ENCODE measurements at places on chromosomes 13 and 19.

- DNase-seq, result no peak
- H3K4me1 ChIP-seq, result no peaks in the 10 kb centered on the region
- no peaks in the 10 kb centered on the region for H3K36me3 ChIP-seq
- no peak overlapping the region for H3K27ac ChIP-seq
- no peaks in the 10 kb centered on the region for H3K27me3 ChIP-seq
Measured at GRCh38 chr13:77737583-77738200, 40.2 kb downstream of the SLAIN1 start.

GRCh38 chr19:11130824-11131455 is 24.6 kb downstream of the SPC24 start:
- peaks cover 4% of the 10 kb centered on the region for H3K4me1 ChIP-seq
- no peak for DNase-seq
- H3K4me3 ChIP-seq, result no peak overlapping the region
- H3K27me3 ChIP-seq, result no peaks in the 10 kb centered on the region

DNA sequence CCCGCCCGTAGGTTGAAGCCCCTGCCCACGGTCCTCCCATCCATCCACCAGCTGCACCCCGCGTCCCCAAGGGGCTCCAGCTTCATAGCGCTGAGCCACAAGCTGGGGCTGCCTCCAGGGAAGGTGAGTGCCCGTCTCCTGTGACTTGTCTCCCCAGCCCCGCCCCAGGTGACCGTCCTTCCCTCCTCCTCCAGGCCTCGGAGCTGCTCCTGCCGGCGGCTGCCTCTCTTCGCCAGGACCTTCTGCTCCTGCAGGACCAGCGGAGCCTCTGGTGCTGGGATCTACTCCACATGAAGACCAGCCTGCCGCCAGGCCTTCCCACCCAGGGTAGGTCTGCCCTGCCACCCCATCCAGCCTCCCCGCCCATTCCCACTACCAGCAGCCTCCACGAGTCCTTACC is 7.5 kb downstream of the HAUS5 start:
- no peak for DNase-seq
- H3K4me3 ChIP-seq, result no peak overlapping the region
- no peaks in the 10 kb centered on the region for H3K27me3 ChIP-seq
- H3K27ac ChIP-seq, result no peak overlapping the region
- H3K4me1 ChIP-seq, result no peaks in the 10 kb centered on the region

DNA sequence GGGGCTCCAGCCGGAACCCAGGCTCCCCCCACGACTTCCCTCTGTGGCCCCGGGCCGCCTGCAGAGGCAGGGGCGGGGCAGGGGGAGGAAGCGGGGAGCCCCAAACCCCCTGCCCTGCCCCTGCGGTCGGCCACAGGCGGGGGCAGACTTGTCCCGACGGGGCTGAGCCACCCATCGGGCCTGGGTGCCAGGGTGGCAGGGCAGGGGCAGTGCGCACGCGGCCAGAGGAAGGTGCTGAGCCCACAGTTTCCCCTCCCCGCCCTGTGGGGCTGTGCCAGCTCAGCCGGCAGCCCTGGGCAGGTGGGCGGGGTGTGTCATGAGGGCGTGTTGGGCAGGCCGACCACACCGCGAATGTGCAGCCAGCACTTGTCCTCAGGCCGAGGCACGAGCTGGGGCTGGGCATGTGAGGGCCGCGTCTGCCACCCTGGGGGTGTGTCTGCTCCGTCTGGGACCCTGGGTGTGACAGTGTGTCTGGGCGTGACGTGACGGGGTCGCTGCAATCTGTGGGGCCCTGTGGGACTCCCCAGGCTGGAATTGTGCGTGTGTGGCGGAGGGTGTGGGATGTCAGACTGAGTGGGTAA is 17.7 kb downstream of the CCDC97 start:
- H3K36me3 ChIP-seq, result no peaks in the 10 kb centered on the region
- no peak for DNase-seq
- H3K4me1 ChIP-seq, result peaks cover 64% of the 10 kb centered on the region
- H3K27ac ChIP-seq, result peak overlapping the region; percentile 95
- H3K27me3 ChIP-seq, result no peaks in the 10 kb centered on the region
- H3K4me3 ChIP-seq, result peak overlapping the region; percentile 28

DNA sequence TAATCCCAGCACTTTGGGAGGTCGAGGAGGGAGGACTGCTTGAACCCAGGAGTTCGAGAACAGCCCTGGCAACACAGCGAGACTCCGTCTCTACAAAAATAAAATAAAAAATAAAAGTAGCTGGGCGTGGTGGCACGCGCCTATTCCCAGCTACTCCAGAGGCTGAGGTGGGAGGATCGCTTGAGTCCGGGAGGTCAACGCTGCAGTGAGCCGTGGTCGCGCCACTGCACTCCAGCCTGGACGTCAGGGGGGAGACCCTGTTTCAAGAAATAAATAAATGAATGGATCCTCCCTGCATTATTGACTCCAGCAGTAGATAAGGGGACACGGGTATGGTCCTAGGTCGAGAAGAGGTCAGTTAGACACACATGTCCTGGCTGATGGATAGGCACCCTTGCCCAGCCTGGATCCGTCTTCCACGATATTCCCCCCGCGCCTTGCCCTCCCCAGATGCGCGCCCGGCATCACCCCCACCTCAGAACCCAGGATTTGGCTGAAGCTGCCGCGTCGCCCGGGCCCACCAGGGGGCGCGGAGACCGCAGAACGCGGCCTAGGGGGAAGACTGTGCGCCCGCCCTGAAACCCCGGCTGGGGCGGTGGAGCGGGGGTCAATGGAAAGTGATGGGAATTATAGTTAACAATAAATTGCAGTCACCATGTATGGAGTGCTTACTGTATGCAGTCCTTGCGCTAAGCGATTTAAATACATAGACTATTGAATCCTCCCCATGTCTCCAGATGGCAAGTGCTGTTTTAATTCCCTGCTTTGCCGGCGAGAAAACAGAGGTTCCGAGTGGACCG is 2.1 kb upstream of the HOOK2 start:
- no peaks in the 10 kb centered on the region for H3K36me3 ChIP-seq
- no peak for DNase-seq
- H3K27ac ChIP-seq, result peak overlapping the region; percentile 94
- peaks cover 45% of the 10 kb centered on the region for H3K4me1 ChIP-seq

- H3K4me3 ChIP-seq, result no peak overlapping the region
- H3K36me3 ChIP-seq, result no peaks in the 10 kb centered on the region
- H3K4me1 ChIP-seq, result no peaks in the 10 kb centered on the region
- no peaks in the 10 kb centered on the region for H3K27me3 ChIP-seq
Measured at GRCh38 chr13:68009546-68009945, 779.4 kb upstream of the PCDH9 start.

GRCh38 chr13:113456116-113456702 is 2.9 kb upstream of the ADPRHL1 start:
- H3K27me3 ChIP-seq, result no peaks in the 10 kb centered on the region
- DNase-seq, result no peak
- no peak overlapping the region for H3K27ac ChIP-seq
- H3K36me3 ChIP-seq, result no peaks in the 10 kb centered on the region

DNA sequence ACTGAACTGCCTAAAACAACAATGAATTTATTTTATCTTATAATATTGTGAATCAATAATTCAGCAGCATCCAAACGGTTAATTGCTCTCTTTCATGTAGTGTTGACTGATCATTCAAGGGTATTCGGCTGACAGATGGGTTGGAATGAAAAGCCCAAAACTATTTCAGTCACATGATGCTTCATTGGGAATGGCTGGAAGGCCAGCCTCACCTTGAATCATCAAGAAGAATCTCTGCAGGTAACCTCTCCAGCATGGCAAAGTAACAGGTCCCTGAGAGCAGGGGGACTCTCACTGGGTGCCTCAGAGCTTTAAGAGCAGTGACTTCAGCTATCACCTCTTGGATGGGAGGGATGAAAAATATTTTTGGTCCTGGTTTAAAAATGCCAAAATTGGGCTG is 1395.7 kb downstream of the OLFM4 start:
- H3K36me3 ChIP-seq, result no peaks in the 10 kb centered on the region
- no peak overlapping the region for H3K4me3 ChIP-seq
- H3K4me1 ChIP-seq, result no peaks in the 10 kb centered on the region
- H3K27ac ChIP-seq, result no peak overlapping the region
- no peaks in the 10 kb centered on the region for H3K27me3 ChIP-seq
- DNase-seq, result no peak

GRCh38 chr13:100602493-100603111 is 14.0 kb upstream of the GGACT start:
- DNase-seq, result no peak
- peaks cover 5% of the 10 kb centered on the region for H3K4me1 ChIP-seq
- no peaks in the 10 kb centered on the region for H3K36me3 ChIP-seq
- H3K27ac ChIP-seq, result no peak overlapping the region

DNA sequence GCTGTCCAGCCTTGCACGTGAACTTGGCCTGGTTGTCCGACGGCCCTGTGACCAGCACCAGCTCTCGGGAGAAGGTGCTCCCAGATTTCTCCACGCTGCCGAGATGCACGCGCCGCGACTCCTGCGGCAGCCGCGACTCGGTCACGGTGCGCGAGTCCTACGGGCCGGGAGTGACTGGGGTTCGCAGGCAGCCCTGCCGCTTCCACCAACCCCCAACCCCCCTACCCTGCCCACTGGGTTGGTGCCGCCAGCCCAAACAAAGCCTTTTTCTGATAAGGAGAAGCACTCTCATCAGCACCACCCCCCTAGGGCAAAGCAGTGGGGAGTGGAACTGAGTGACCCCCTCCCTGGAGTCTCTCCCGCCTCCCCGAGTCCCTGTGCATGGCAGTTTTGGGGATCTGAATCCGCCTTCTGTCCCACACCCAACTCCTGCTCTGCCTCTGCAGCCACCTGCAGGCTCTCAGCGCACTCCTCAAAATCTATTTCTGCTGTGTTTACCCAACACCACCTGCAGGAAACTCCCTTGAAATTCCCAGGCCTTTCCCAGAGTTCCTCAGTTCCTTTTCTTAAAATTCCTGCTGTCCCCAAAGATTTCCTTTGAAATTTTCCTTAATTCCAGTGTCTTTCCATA is 6.2 kb downstream of the NPHS1 start:
- H3K4me1 ChIP-seq, result peaks cover 22% of the 10 kb centered on the region
- peaks cover 9% of the 10 kb centered on the region for H3K27me3 ChIP-seq
- no peak overlapping the region for H3K27ac ChIP-seq
- no peaks in the 10 kb centered on the region for H3K36me3 ChIP-seq
- H3K4me3 ChIP-seq, result no peak overlapping the region

- H3K27me3 ChIP-seq, result no peaks in the 10 kb centered on the region
- no peaks in the 10 kb centered on the region for H3K36me3 ChIP-seq
- no peak overlapping the region for H3K4me3 ChIP-seq
- DNase-seq, result no peak
- H3K4me1 ChIP-seq, result no peaks in the 10 kb centered on the region
Measured at GRCh38 chr13:81224209-81224833, 883.4 kb upstream of the SPRY2 start.

- H3K4me1 ChIP-seq, result peaks cover 12% of the 10 kb centered on the region
- no peak overlapping the region for H3K27ac ChIP-seq
- H3K27me3 ChIP-seq, result no peaks in the 10 kb centered on the region
- DNase-seq, result no peak
- no peaks in the 10 kb centered on the region for H3K36me3 ChIP-seq
- H3K4me3 ChIP-seq, result no peak overlapping the region
Measured at GRCh38 chr19:33412601-33413425, 39.3 kb downstream of the CEBPG start.

GRCh38 chr19:19105365-19106055 is 32.8 kb downstream of the TMEM161A start:
- peak overlapping the region; percentile 83 for H3K27ac ChIP-seq
- no peak for DNase-seq

DNA sequence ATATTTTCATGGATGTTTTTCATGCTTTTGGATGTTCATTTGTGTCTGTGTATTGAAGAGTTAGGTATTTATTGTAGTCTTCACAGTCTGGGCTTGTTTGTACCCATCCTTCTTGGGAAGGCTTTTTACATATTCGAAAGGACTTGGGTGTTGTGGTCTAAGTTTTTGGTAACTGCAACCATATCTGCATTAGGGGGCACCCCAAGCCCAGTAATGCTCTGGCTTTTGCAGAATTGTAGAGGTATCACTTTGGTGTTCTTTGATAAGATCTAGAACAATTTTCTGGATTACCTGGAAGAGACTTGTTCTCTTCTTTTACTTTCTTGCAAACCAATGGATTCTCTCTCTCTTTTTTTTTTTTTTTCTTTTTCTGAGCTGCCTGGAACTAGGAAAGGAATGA is 581.3 kb downstream of the DACH1 start:
- DNase-seq, result no peak
- no peak overlapping the region for H3K27ac ChIP-seq
- H3K4me1 ChIP-seq, result no peaks in the 10 kb centered on the region
- H3K4me3 ChIP-seq, result no peak overlapping the region
- no peaks in the 10 kb centered on the region for H3K27me3 ChIP-seq

- H3K4me1 ChIP-seq, result no peaks in the 10 kb centered on the region
- no peaks in the 10 kb centered on the region for H3K27me3 ChIP-seq
- no peak for DNase-seq
Measured at GRCh38 chr13:78867655-78868054, 208.7 kb upstream of the OBI1 start.

GRCh38 chr19:41997121-41997850 is 3.3 kb upstream of the ATP1A3 start:
- H3K4me3 ChIP-seq, result no peak overlapping the region
- H3K27ac ChIP-seq, result no peak overlapping the region
- H3K36me3 ChIP-seq, result no peaks in the 10 kb centered on the region
- no peak for DNase-seq
- H3K4me1 ChIP-seq, result peaks cover 15% of the 10 kb centered on the region

DNA sequence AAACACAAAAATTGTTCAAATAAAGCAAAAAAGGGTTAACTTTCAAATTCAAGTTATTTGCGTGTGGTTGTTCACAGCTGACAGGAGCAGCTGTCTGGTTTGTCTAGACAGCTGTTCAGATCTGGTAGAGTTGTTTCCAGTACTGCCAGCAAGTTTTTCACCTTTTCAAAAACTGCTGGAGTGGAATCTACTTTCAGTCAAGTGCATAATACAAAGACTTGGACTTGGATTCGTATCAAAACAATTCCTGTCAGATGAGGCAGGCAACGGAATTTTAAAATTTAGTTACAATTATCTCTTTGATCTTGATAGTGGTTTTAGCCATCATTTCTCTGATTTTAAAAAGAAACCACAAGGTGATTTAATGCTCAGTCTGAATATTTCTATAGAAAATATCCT is 51.7 kb upstream of the EEF1AKMT1 start:
- H3K4me1 ChIP-seq, result peaks cover 9% of the 10 kb centered on the region
- no peak overlapping the region for H3K4me3 ChIP-seq
- no peaks in the 10 kb centered on the region for H3K36me3 ChIP-seq
- H3K27ac ChIP-seq, result no peak overlapping the region
- DNase-seq, result no peak

GRCh38 chr19:34241513-34242337 is 12.6 kb upstream of the GARRE1 start:
- H3K4me3 ChIP-seq, result no peak overlapping the region
- no peak overlapping the region for H3K27ac ChIP-seq
- no peak for DNase-seq
- H3K36me3 ChIP-seq, result no peaks in the 10 kb centered on the region

DNA sequence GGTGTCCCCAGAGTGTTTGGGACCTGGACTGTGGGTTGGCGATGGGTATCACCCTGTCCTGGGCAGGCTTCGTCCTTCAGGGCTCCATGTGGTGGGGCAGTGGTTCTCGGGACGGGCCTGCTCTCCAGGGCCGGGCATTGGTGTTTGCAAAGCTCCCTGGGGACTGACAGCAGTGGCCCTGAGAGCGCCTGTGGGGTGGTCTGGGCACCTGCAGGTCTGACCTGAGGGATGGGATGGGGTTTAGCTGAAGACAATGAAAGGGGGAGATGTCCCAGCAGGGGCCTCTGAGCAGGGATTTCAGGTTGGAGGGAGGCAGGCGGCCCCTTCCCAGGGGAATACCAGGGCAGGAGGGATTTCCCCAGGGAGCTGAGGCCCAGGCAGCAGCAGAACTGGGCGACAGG is 68.3 kb upstream of the MCF2L start:
- H3K36me3 ChIP-seq, result no peaks in the 10 kb centered on the region
- H3K27ac ChIP-seq, result no peak overlapping the region
- DNase-seq, result no peak
- H3K27me3 ChIP-seq, result no peaks in the 10 kb centered on the region
- H3K4me3 ChIP-seq, result no peak overlapping the region

- H3K27ac ChIP-seq, result no peak overlapping the region
- no peaks in the 10 kb centered on the region for H3K36me3 ChIP-seq
- no peaks in the 10 kb centered on the region for H3K27me3 ChIP-seq
- no peaks in the 10 kb centered on the region for H3K4me1 ChIP-seq
Measured at GRCh38 chr13:73465617-73465971, 406.8 kb downstream of the KLF5 start.

All from vagina (tissue), 2 donors.